Dorsolateral prefrontal cortex (tissue), 122 donors: ENCODE measurements at places on chromosomes 6 and 20.

GRCh38 chr6:164045082-164045481, 630.6 kb downstream of the QKI start:
- DNase-seq = no peak

- no peak for DNase-seq
Measured at GRCh38 chr6:15736297-15736696, 73.5 kb upstream of the DTNBP1 start.

DNA sequence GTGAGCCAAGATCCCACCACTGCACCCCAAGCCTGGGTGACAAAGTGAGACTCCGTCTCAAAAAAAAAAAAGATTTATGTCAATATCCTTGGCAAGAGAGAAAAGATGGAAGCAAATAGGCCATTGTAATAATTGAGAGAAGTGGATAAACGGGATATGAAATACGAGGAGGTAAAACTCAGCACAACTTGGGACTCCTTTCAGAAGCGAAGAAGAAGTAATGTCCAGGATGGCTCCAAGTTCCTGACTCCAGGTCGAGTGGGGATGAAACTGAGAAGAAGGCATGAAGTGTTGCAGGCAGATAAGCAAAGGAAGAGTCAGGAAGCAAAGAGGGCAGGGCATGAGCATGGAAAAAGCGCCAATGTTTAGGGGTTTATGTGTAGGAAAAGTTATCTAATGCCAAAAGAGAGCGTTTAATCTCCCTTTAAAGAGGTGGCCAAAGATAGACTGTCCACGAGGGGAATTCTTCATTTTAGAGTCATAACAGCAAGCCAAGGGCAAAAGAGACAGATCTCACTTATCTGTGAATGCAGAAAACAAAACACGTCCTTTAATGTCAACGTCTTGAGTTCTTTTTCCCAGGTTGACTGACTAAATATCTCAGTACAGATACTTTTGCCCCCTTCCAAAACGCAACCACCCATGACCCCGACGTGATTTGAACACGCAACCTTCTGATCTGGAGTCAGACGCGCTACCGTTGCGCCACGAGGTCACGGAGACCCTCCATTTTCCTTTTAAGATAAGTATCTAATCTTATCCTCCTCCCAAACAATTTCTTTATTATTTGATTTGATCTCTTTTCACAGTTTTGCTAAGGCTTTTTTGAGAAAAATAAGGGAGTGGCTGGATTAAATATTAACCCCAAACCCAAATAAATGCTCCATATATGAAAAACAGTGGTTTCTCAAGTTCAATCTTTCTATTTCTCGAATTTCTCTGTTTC, 46.3 kb upstream of the BTN3A2 start:
- no peak for DNase-seq

GRCh38 chr6:170437719-170438401, 115.2 kb downstream of the PSMB1 start:
- no peak for DNase-seq

- DNase-seq = no peak
Measured at GRCh38 chr6:126831461-126831860, 287.0 kb upstream of the RSPO3 start.
